Hippocampal formation (tissue), 2 donors: ENCODE measurements at places on chromosomes 11 and 22.

DNA sequence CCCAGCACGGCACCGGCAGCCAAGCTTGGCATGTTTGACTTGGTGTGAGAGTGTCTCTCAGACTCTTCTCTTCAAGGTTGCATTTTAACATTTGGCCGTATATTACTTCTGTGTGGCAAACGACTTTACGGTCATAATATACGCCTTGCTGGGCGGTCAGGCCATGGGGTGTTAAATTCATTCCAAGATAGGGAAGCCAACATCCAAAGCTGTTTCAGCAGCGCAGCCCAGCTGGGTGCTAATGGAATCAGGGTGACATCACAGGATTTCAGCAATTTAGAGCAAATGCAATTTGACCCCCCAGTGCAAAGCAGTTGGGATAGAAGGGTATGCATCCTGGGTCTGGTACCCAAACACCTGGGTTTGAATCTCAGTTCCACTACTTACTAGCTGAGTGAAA lies 16.7 kb upstream of the MYH9 start:
- DNase-seq: no peak

GRCh38 chr22:43570531-43571165 lies 158.8 kb downstream of the MPPED1 start:
- no peak for DNase-seq

- no peak for DNase-seq
Observed at GRCh38 chr11:117900720-117901440, 24.4 kb upstream of the FXYD6 start.

DNA sequence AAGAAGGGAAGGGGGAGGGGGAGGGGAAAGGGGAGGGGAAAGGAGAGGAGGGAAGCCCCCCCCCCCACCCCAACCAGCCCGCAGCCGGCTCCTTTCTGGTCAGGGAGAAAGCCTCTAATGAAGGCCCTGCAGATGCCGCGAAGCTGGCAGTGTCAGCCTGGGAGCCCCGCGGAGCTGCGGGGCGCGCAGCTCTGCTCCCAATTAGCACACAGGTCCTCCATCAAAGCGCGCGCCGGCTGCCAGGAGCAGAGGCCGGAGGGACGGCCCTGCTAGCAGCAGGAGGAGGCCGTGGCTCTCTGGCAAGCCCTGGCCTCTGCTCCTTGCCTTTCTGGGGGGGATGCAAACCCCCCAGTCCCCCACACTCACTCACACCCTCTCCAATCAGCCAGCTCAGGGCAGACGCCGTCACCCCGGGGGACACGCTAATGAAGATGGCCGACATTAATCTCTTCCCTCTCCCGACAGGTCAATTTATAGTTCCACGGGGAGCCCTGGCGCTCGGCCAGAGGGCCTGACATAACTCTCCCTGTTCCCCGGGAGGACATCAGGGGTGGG lies 70.5 kb upstream of the TCF20 start:
- no peak for DNase-seq

GRCh38 chr11:131664816-131665215 lies 294.4 kb downstream of the NTM start:
- peak; percentile 61 for DNase-seq

GRCh38 chr11:73866586-73866996 lies 10.1 kb downstream of the COA4 start:
- no peak for DNase-seq

GRCh38 chr11:24623121-24623520 lies 126.3 kb downstream of the LUZP2 start:
- DNase-seq: no peak

DNA sequence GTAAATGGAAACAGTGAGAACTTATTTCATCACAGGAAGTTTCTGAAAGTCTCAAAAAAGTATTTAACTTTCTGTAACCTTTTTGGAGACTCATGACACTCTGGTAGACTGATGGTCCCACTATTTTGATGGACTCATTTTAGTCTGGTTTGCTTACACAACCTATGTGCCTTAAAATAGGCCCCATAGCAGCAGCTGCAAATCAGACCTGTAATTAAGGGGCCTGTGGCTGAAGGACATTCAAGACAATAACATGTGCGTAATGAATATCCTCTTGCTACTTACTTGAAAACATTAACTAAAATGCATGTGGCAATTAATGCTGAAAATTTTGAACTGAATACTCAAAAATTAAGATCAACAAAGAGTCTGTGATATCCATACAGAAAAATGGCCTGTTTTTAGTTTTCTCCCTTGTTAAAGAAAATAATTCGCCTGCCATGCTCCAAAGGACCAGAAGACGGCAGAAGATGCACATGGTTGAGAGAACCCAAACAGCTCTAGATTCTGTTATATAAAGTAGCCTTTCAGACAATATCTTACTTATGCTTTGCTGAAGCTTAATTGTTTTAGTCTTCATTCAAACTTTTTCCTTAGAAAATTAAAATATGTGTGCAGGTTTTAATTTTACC lies 568.5 kb downstream of the KCNA4 start:
- peak; percentile 60 for DNase-seq

DNA sequence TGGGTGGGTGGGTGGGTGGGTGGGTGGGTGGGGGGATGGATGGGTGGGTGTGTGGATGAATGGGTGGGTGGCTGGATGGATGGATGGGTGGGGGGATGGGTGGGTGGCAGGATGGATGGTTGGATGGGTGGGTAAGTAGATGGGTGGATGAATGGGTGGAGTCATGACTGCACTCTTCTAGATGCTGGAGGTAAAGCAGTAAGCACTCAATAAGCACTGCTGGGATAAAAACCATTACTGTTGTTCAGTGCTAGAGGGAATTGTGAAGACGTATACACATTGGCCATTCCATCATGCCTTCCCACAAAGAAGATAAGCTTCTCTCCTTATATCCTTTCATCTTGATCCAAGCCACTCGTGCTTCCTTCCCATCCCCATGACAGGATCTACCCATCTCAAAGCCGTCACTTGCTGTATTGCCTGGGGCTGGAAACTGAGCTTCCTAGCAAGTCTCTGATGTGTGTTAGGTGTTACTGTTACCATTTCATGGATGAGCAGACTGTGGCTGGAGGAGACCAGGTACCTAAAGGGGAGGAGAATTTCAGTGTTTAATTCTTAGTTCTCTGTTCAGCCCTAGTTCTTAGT lies 74.8 kb downstream of the MICAL2 start:
- DNase-seq: no peak

DNA sequence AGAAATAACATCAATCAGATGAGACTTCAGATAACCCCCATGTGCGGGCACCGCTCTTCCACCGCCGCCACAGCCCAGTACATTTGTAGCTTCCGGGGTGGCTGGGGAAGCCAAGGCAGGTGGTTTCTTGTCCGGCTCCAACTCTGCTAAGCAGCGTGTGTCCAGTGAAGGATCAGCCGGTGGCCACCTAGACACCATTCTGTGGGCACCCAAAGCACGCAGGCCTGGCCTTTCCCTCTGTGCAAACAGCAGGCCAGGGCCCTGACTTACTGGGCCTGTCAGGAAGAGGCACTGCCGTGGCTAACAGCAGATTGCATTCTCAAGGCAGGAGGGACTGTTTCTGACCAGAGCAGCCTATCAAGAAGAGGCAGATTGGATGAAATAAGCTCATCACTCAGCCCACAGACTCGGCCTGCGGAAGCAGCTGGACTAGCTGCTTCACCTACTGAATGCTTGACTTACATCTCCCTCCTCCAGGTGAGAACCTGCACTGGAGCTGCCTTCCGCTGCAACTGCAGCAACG lies 74.8 kb downstream of the ETS1 start:
- DNase-seq: no peak

- no peak for DNase-seq
Observed at GRCh38 chr11:2649848-2650247, 49.9 kb downstream of the KCNQ1OT1 start.

DNA sequence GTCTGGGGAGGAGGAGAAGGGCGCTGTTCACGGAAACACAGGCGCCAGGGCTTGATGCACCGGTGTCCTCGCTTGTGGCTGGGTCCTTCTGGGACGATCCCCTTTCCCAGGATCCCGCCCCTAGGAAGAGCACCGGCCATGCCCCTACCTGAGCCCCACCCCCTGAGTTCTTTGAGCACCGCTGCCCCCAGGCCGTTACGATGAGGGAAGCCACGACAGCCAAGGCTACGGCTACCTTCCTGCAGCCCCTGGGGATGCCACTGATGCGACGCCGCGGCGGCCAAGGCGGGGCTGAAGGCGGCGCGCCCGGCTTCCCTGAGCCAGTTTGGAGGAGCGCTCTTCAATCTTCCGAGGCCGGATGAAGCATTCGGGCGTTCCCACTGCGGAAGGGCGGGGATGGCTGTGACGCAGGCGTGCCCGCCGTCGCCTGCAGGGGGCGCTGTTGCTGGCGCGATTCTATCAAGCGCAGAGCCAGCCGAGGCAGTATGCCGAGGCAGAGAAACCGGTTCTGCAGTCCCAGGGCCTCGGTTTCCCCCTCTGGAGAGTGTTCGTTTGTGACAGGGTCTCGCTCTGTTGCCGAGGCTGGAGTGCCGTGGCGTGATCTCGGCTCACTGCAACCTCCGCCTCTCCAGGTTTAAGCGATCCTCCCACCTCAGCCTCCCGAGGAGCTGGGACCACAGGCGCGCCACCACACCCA lies 9.7 kb upstream of the NEFH start:
- DNase-seq: no peak

DNA sequence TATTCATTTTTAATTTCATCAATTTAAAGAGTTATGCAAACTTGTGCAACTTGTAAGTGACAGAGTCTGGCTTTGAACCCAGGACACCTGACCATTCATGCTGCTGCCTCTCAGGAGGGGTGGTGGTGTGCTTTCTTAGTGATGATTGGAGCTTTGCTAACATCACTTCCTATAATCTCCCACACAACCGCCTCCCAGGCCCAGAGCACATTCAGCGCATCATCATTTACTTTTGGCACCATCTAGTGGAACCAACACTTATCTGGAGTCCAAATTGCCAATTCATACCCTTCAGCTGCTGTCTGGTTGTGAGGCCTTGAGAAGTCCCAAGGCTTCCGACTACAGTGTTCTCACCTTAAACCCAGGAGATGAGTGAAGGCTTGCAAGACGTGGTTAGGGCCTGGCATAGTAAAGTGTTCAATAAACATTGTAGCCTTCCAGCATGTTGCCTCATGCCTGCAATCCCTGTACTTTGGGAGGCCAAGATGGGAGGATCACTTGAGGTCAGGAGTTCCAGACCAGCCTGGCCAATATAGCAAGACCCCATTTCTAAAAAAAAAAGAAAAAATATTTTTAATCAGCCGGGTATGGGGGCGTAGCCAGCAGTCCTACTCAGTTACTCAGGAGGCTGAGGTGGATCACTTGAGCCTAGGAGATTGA lies 1.1 kb upstream of the TTLL1 start:
- DNase-seq: peak; percentile 8

GRCh38 chr22:33000342-33001280 lies 57.6 kb downstream of the SYN3 start:
- peak; percentile 24 for DNase-seq

DNA sequence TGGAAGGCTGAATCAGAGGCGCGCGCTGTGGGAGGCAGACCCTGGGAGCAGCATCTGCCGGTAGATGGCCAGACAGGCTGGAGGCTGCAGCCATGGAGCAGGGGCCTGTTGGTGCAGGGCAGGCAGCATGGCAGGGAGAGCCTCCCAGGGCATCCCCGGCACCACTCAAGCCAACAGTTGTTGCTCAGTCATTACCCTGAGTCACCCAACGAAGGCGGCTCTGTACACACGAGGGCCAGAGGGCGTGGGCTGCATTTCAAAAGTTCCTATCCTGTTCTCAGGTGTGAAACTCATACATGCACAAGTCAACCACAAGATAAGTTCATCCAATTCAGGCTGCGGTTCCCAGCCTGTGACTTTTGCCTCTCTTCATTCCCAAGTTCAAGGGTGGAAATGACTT lies 2.6 kb downstream of the ANO1 start:
- DNase-seq: no peak

GRCh38 chr11:70619591-70619990 lies 221.3 kb downstream of the CTTN start:
- no peak for DNase-seq

DNA sequence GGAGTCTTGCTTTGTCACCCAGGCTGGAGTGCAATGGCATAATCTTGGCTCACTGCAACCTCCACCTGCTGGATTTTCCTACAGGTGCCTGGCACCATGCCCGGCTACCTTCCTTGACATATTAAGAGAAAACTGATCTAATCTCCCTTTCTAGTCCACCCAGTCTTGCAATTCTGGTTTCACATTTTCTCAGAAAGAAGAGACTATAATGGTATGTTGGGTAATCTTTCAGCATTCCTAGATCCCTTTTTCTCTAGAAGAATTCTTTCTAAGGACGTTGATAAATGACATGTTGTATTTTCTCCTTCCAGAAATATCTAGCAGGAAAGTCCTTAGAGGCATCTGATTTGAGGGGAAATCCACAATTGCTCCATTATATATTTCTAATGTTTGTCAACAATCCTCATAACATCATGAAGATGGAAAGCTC lies 10.4 kb upstream of the HSPA8 start:
- DNase-seq: no peak

DNA sequence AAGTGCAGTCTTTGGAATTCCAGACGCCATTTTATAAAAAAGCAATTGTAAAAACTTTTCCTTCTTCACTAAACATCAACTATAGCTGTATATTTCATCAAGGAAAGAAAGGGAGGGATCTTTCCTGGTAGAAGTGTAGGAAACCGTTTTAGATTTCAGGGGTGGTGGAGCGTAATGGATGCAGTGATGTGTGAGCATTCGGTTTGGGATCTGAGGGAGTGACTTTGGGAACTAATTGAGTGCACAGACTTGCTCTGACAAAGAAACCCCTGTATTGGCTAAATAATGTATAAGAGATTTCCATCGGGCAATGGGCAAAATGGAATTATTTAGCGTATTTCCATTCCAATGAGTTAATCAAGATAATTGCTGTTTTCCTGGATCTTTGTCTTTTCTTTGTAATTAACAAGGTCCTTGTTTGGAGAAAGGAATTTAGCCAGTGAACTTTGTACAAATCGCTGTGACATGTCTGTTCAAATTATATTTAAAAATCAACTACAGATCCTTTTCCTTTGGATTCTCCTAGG lies 125.0 kb upstream of the NARS2 start:
- DNase-seq: no peak

- DNase-seq: no peak
Observed at GRCh38 chr11:63165706-63166310, 21.8 kb upstream of the SLC22A24 start.

DNA sequence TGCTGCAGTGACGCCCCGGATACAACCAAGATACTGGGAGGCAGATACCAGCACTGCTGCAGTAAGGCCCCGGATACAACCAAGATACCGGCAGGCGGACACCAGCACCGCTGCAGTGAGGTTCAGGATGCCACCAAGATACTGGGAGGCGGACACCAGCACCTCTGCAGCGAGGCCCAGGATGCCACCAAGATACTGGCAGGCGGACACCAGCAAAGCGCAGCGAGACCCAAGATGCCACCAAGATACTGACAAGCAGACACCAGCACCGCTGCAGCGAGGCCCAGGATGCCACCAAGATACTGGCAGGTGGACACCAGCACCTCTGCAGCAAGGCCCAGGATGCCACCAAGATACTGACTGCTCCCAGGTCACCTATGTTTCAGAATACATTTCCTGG lies 225.2 kb downstream of the BRD1 start:
- DNase-seq: no peak

- DNase-seq: no peak
Observed at GRCh38 chr22:27877501-27877900, 41.6 kb downstream of the PITPNB start.

GRCh38 chr11:61695917-61696316 lies 15.7 kb downstream of the DAGLA start:
- no peak for DNase-seq

- no peak for DNase-seq
Observed at GRCh38 chr22:21064917-21065864, 19.4 kb downstream of the LRRC74B start.
